ENCODE measurements at places on chromosomes 16 and 17. TPM values are rescaled to one million over a fixed set of nuclear protein-coding genes. Genes with fewer than 3 reads are reported as not detected.

PITPNM3 gene
- total RNA-seq: 0.37 TPM

ZFHX3 gene
- 3.3 TPM for total RNA-seq

GRAP gene
- total RNA-seq: under 0.01 TPM

CCDC200 gene
- not detected for total RNA-seq

USP43 gene
- 0.12 TPM for total RNA-seq

MT1M gene
- 1.8 TPM for total RNA-seq

CMTM1 gene
- total RNA-seq: 1.2 TPM

TMEM106A gene
- total RNA-seq: 3.5 TPM

ARHGAP44 gene
- total RNA-seq: 1.9 TPM

ZNF469 gene
- 1.4 TPM for total RNA-seq

ZC3H7A gene
- 58.3 TPM for total RNA-seq

C16orf54 gene
- total RNA-seq: not detected

MIS12 gene
- 24.0 TPM for total RNA-seq

MMP25 gene
- total RNA-seq: 0.11 TPM

BCKDK gene
- total RNA-seq: 16.9 TPM

NPW gene
- 0.33 TPM for total RNA-seq

RNF112 gene
- 2.1 TPM for total RNA-seq

CPHXL2 gene
- not detected for total RNA-seq

FLCN gene
- 98.0 TPM for total RNA-seq

NECAB2 gene
- 0.22 TPM for total RNA-seq

TMIGD1 gene
- not detected for total RNA-seq

EVI2A gene
- 7.3 TPM for total RNA-seq

KCNG4 gene
- total RNA-seq: not detected

FBXL20 gene
- total RNA-seq: 21.4 TPM

WFDC1 gene
- total RNA-seq: 0.66 TPM

ZFPM1 gene
- 0.55 TPM for total RNA-seq

STH gene
- not detected for total RNA-seq
